Activated CD4-positive, alpha-beta T cell treated with anti-CD3 and anti-CD28 coated beads, Interleukin-2, amount 10 ng/mL, durations not matched to agents 7 days and 5 days (primary cell): ENCODE measurements at places on chromosomes 1 and 21. TPM values are rescaled to one million over a fixed set of nuclear protein-coding genes. Genes with fewer than 3 reads are reported as not detected.
A peak's percentile ranks its signal among the peaks of the same experiment; 100 is the strongest.

- H3K27ac ChIP-seq: no peak overlapping the region
- H3K36me3 ChIP-seq: peaks cover 5% of the 10 kb centered on the region
- no peaks in the 10 kb centered on the region for H3K27me3 ChIP-seq
- no peaks in the 10 kb centered on the region for H3K4me1 ChIP-seq
These were observed 59.9 kb downstream of the WARS2 start for GRCh38 chr1:119080586-119080985.

GRCh38 chr1:179955287-179955680 is 674 bp downstream of the CEP350 start:
- peaks cover 51% of the 10 kb centered on the region for H3K4me1 ChIP-seq
- H3K36me3 ChIP-seq: peaks cover 5% of the 10 kb centered on the region
- DNase-seq: no peak
- H3K27ac ChIP-seq: peak overlapping the region; percentile 90
- no peaks in the 10 kb centered on the region for H3K27me3 ChIP-seq

DNA sequence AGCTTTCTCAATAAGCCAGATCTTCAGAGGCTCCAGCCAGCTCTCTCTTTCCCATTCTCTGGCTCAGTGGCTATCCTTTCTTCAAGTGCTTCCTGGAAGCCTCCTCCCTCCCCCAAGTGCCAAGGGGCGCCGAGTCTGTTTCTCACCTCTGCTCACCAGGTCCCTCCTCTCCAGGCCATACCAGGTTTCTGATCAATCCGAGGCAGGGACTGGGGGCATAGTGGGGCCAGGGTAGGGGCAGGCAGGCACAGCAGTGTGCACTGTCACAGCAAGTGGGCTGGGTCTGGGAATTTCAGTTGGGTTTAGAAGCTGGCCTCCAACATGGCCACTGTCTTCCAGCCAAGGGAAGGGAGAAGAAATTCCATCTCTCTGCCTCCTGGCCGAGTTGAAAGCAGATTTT is 56.5 kb downstream of the NAV1 start:
- no peak overlapping the region for H3K27ac ChIP-seq
- DNase-seq: no peak
- H3K4me3 ChIP-seq: no peak overlapping the region
- H3K27me3 ChIP-seq: peaks cover 3% of the 10 kb centered on the region
- H3K4me1 ChIP-seq: no peaks in the 10 kb centered on the region

GRCh38 chr21:44763451-44764318 is 37.9 kb downstream of the UBE2G2 start:
- H3K36me3 ChIP-seq: peaks cover 5% of the 10 kb centered on the region
- H3K27ac ChIP-seq: peak overlapping the region; percentile 50
- peaks cover 26% of the 10 kb centered on the region for H3K4me1 ChIP-seq
- H3K27me3 ChIP-seq: no peaks in the 10 kb centered on the region
- no peak overlapping the region for H3K4me3 ChIP-seq

DNA sequence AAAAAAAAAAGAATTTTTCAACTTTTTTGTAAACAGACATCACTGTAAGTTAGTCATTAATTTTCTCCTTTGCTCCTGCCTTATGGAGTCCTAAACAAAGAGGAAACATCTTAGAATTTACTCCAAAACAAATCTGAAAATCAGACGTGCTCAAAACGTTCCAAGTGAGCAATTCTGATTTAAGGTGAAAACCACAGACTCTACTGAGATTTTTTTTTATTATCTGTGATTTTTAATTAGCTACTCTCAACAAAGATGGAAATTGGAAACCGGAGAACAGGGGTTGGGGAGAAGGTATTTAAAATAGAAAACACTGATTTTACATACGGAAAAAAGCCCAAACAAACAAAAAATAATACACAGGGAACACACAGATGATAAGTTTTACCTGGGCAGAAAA is 7.8 kb upstream of the CTSK start:
- no peaks in the 10 kb centered on the region for H3K27me3 ChIP-seq
- DNase-seq: no peak
- no peaks in the 10 kb centered on the region for H3K4me1 ChIP-seq
- H3K36me3 ChIP-seq: peaks cover 33% of the 10 kb centered on the region

DNA sequence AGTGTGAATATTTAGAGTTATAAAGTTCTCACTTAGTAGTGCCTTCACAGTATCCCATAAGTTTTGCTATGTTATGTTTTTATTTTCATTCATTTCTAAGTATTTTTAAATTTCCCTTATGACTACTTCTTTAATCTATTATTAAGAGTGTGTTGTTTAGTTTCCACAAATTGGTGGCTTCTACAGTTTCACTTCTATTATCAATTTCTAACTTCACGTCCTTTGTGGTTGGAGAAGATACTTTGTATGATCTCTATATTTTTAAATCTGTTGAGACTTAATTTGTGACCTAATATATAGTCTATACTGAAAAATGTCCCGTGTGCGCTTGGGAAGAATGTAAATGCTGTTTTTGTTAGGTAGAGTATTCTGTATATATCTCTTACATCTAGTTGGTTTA is 11.7 kb downstream of the CHIA start:
- H3K4me3 ChIP-seq: no peak overlapping the region
- H3K27ac ChIP-seq: no peak overlapping the region
- peaks cover 15% of the 10 kb centered on the region for H3K27me3 ChIP-seq
- no peak for DNase-seq

GRCh38 chr1:45009956-45010854 is 919 bp downstream of the HECTD3 start:
- H3K4me1 ChIP-seq: peaks cover 43% of the 10 kb centered on the region
- peak overlapping the region; percentile 73 for H3K4me3 ChIP-seq
- peak; percentile 33 for DNase-seq
- peak overlapping the region; percentile 86 for H3K27ac ChIP-seq
- peaks cover 33% of the 10 kb centered on the region for H3K36me3 ChIP-seq

DNA sequence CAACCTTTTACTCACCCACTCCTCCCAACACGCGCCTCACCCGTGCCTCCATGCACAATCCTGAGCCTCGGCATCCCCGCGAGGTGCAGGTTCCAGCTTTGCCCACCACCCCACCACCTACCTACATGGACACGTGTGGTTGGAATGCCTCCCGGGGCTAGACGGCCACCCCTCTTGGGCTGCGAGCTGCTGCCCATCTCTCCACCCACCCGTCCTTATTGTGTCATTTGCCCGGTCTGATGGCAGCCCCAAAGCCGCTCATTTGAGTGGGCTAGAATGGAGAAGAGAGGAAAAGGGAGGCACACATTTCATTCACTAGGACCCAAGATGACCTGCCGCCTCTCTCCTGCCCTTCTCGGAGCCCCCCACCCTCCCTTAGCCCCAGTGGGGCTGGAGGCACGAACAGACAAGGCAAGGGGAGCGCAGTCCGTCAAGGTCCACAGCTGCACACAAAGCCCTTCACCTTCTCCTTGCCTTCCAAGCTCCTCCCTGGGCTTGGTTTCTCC is 785 bp downstream of the ZNF697 start:
- DNase-seq: no peak
- H3K36me3 ChIP-seq: no peaks in the 10 kb centered on the region
- no peak overlapping the region for H3K27ac ChIP-seq
- peaks cover 6% of the 10 kb centered on the region for H3K4me1 ChIP-seq
- peaks cover 87% of the 10 kb centered on the region for H3K27me3 ChIP-seq
- H3K4me3 ChIP-seq: peak overlapping the region; percentile 53

GRCh38 chr1:81453367-81453703 is 347.4 kb upstream of the ADGRL2 start:
- no peak overlapping the region for H3K27ac ChIP-seq
- H3K27me3 ChIP-seq: no peaks in the 10 kb centered on the region
- DNase-seq: no peak
- no peaks in the 10 kb centered on the region for H3K4me1 ChIP-seq
- no peak overlapping the region for H3K4me3 ChIP-seq

DNA sequence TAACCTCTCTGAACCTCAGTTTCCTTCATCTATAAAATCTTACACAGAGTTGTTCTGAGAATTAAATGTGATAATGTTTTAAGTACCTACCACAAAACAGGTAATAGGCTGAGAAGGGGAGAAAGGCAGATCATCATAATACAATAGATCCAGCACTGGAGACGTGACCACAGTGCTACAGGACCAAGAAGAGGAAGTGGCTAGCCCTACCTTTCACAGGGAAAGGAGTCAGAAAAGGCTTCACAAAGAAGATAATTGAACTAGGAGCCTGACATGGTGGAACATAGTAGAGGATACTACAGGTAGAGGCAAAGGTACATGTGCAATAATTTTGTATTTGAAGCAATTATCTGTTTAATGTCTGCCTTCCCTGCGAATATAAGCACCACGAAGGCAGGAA is 45.1 kb downstream of the ERI3 start:
- H3K27me3 ChIP-seq: no peaks in the 10 kb centered on the region
- H3K27ac ChIP-seq: no peak overlapping the region
- no peak overlapping the region for H3K4me3 ChIP-seq
- DNase-seq: no peak

- peaks cover 50% of the 10 kb centered on the region for H3K36me3 ChIP-seq
- H3K27me3 ChIP-seq: no peaks in the 10 kb centered on the region
- H3K4me1 ChIP-seq: peaks cover 56% of the 10 kb centered on the region
- peak overlapping the region; percentile 50 for H3K27ac ChIP-seq
- DNase-seq: no peak
These were observed 12.3 kb downstream of the ATP2B4 start for GRCh38 chr1:203638950-203639349.

The PM20D1 gene
- 0.94 TPM for total RNA-seq

The SMYD3 gene
- total RNA-seq: 17.1 TPM
